ENCODE measurements at places on chromosomes 5 and 9.

DNA sequence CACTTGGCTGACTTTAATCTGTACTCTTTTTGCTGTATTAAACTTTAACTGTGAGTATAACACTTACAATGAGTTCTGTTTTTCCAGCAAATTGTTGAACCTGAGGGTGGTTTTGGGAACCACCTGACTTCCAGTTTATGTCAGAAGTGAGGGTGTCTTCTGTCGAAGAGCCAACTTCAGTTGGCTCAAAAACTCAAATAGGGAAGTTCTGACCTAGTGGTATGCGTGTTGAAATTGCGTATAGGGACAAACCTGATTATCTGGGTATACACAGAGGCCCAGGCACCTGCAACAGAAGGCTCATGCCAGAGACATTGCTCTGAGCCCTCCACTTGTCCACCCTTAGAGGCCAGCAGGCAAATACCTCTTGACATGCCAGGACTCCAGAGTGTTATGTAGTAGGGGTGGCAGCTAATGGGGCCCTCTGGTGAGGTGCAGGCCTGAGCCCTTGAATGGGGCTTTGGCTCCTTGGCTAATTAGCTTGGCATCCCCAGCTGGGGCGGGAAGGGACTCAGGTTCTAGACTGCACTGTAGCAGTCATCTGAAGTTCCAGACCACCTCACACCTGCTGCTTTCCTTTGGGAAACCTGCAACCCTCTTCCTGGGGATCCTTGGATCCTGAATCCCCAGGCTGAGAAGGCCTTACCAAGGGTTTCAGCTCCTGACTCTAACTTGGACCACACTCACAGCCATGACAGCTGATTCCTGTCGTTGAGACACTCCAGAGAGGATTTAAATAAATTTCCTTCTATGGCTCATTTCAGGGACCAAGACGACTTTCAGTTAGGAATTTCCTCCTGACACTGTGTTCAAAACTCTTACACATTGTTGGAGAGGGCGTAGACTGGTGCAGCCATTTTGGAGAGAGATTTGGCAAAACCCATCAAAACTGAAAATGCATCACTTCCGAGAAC is 189.6 kb downstream of the HSPA4 start:
- no peak for DNase-seq

DNA sequence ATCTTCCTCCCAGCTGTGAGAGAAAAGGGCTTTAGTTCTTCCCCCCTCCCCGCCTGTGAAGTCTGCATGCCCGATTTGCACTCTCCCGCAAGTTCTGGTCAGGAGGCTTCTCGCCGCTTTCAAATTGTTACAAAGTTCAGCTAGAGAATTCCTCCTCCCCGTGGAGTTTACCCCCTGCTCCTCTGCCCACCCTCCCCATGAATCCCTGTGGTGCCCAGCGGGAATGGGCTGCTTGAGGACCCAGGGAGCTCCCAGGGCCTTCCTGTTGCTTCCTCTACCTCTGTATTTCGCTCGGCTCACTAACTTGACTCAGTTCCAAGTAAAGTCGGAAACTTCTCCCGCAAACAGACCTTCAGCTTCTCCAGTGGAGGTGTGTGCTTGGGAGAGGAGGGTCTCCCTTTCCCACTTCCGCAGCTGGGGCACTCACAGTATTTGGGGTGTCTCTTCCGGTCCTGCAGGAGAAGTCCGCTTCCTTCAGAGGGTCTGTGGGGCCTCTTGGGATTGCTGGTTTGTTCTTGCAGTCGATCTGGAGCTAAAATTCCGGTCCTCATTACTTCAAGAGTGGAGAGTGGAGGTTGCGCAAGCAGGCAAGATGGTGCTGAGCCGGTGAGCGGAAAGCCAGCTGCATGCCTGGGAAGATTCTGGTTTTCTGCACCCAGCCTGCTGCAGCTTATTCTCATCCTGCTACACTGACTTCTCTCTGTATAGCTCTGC is 97.8 kb downstream of the ADAMTS12 start:
- DNase-seq: no peak

DNA sequence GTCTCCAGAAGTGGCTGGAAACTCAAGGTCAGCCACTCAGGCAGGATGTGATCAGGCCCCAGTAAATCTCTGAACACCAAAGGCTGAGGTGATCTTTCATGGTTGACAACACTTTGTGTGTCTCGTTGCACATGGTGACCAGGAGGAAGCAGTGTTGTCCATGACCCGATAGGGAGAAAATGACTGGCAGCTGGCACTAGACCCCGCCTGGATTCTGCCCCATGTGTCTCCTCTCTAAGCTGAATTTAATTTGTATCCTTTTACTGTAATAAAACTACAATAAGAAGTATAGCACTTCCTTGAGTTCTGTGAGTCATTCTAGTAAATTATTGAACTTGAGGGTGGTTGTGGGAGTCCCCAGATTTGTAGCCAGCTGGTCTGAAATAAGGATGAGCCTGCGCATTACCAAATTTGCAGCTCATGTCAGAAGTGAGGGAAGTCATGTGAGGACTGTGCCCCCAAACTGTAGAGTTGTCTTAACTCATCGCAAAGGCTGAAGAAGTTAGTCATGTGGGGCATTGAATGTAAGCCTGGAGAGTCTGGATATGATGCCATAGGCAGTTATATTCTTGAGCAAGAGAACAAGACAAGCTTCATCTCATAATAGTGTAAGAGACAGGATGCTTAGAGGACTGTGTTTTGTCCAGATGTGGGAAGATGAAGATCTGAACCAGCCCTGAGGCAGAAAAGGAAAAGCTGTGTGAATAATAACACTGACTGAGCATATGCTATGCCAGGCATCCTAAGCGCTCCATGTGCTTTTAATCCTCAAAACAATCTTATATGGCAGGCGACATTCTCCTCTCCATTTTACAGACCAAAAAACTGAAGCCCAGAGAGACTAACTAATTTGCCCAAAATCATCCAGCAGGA is 55.9 kb downstream of the TMEM215 start:
- DNase-seq: no peak

- no peak for DNase-seq
Measured at GRCh38 chr9:35729700-35730485, 2.1 kb downstream of the TLN1 start.

DNA sequence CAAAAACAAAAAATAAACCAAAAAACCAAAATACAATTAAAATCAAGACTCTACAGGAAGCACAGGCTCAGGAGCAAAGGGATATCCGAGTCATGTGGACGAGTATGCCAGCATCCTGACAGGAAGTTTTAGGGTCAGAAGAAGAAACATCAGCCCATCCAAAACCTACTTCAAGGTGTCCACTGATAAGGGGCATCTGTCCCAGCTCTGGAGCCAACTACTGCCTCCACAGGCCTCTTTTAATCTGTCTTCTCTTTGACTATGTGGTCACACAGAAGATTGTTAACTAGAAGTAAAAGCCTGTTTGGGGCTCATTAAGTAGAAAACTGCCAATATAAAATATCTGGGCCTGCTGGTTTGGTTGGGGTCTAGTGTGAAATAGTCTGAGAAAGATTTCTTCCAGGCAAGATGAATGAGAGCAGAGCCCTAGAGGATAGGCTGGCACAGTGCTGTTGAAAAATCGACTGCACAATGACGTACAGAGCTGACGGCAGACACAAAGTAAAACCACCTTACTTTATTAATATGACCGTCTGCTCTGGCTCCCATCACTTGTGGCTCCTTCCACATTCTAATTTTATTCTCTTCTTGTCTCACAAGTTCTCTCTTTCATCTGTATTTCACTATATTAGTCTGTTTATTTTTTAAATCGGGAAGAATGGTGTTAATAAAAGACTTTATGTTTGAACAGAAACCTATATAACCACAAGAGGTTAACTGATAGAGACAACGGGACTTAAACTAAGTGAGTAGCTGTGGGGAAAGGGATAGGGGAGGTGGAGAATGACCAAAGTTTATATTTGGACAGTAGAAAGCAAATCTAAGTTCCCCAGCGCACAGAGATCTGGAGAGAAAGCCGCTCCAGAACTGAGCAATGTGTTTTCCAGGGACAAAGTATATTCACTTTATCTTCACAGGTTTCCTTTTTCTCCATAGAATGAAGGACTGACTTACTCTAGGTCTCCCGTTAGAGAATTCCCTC is 22.9 kb upstream of the MSH3 start:
- DNase-seq: no peak

DNA sequence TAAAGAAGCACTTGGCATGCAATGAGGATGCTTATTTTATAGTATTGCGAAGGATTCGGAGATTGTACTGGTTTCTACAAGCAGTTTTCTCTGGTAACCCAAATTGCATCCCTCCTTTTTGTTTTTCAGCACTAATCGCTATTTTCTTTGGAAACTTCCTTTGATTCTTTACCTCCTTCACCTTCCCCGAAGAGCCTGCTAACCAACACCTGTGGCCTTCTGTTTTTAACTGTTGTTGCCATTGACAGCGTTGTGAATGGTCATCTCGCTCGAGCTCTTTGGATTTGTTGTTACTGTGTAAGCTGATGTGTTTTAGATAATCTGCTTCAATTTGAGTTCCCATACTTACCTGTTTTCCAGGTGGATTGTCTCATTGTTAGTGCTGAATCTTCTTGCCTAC is 1.1 kb downstream of the CNOT6 start:
- peak; percentile 28 for DNase-seq

GRCh38 chr9:133673258-133673655 is 37.1 kb downstream of the DBH start:
- no peak for DNase-seq

GRCh38 chr9:124322618-124323432 is 65.1 kb downstream of the NEK6 start:
- no peak for DNase-seq

DNA sequence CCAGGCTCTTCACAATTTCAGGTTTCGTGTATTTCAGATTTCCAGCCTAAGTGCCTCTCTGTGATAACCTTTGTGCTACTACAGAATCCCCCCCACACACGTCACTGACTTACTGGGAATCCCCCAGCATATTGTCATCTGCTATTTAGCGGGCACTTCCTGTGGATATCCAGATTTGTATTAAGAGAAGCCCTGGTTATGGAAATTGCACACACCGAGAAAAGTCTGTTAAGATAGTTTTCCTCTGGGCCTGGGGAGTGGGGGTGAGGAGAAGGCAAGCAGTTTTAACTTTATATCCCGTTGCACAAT is 269.9 kb downstream of the MED10 start:
- DNase-seq: no peak

DNA sequence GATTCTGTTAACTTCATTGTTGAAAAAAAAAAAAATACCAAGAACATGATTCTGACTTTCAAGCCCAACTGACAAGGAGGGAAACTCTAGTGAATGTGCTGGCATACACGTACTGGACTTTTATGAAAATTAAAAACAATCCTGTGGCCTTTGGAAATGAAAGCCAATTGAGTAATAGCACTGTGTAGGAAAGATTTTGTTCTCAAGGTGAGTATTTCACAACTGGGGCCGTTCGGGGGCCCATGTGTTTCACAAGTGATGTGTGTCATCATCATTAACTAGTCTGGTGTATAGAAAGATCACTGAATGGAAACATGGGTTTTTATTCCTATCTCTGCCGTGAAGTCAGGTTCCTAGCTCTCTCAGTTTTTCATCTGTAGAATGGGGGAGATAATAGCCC is 605.0 kb upstream of the CLINT1 start:
- DNase-seq: no peak

DNA sequence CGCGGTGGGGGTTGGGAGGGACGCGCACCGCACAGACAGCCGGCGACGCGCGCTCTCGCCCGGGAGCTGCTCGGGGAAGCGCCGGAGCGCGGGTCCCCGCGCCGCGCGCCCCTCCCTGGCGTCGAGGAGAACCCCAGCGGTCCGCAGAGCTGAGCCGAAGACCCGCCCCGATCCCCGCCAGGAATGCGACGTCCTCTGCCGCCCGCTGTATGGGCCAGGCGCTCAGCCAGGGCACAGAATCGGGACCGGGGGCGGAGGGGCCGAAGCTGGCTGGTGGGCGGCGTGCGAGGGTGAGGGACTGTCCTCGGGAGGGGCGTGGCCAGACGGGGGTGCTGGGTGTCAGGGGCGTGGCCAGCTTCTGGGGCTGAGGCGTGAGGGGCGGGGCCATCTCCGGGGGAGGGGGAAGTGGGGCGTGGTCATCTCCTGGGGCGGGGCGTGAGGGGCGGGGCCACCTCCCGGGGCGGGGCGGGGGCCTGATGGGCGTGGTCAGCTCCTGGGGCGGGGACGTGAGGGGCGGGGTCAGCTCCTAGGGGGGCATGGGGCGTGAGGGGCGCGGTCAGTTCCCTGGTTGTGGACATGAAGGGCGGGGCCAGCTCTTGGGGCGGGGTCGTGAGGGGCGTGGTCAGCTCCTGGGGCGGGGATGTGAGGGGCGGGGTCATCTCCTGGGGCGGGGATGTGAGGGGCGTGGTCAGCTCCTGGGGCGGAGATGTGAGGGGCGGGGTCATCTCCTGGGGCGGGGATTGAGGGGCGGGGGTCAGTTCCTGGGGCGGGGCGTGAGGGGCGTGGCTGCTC is 965 bp downstream of the PTGDS start:
- peak; percentile 74 for DNase-seq

DNA sequence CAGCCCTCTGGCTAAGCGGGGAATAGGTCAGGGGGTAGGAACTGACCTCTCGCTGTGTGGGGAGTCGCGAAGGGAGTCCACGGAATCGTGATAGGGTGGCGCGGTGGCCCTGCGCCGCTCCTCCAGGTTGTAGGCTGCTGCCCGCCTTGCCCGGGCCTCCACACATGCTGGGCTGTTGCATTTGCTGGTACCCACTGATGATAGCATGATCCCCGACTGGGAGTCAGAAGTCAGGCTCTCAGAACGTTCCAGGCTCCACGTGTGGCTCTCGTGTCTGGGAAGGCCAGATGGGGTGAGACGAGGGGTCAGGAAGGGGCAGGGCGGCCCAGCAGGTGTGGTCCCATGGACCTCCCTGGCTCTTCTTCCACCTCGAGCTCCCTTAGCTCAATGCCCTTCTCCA is 56.0 kb downstream of the PSD2 start:
- no peak for DNase-seq

GRCh38 chr9:129081388-129081904 is 535 bp downstream of the DOLPP1 start:
- DNase-seq: no peak

DNA sequence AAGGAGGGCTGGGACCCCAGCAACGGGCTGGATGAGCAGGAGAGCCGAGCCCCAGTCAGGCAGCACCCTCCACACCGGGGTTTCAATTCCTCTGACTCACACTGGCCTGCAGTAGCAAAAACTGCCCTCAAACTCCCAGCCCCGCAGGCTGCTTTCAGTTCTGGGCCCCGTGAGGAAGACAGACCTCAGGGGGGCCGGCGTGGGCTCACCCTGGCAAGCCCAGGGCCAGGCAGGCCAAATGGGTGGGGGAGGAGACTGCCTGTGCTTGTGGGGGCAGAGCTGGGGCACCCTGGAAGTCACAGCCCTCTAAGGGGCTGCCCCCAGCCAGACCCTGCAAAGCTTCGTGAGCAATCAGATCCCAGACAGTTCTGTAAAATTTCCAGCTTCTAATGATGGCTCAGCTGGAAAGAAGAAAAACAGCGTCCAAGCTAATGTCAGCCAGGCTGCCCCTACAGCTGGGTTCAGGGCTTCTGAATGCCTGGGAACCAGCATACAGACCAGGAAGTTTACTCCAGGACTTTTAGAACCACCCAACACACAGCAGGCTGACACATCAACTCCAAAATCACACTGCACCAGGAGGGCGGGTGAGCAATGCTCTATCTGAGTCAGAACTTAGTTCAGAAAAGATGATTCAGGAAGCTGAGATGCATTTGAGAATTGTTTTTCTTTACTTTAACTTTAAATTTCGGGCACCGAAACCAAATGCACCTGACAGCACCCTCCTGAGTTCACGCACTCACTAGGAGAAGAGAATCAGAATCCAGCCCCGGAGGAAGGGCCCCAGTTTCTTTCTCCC is 34.7 kb downstream of the LPCAT1 start:
- no peak for DNase-seq
